ENCODE measurements at places on chromosomes 4 and X. TPM values are rescaled to one million over a fixed set of nuclear protein-coding genes. Genes with fewer than 3 reads are reported as not detected.

- H3K27me3 ChIP-seq: no peaks in the 10 kb centered on the region
- H3K36me3 ChIP-seq: no peaks in the 10 kb centered on the region
- no peak overlapping the region for H3K4me3 ChIP-seq
- DNase-seq: no peak
Observed at GRCh38 chr4:39620551-39621313, 17.9 kb downstream of the SMIM14 start.

GRCh38 chrX:39508300-39508692 is 589.5 kb downstream of the BCOR start:
- H3K36me3 ChIP-seq: no peaks in the 10 kb centered on the region
- no peak for DNase-seq
- no peak overlapping the region for H3K27ac ChIP-seq
- no peak overlapping the region for H3K4me3 ChIP-seq
- H3K4me1 ChIP-seq: no peaks in the 10 kb centered on the region

Gene GATB
- total RNA-seq: 25.4 TPM

Gene NAP1L3
- 1.1 TPM for total RNA-seq

Gene SERTM2
- 0.40 TPM for total RNA-seq

Gene FGFBP2
- not detected for total RNA-seq
